Activated T-cell treated with anti-CD3 and anti-CD28 coated beads for 48 hours (primary cell): ENCODE measurements at places on chromosomes 4 and X.

GRCh38 chr4:118905566-118905965, 16.9 kb downstream of the SYNPO2 start:
- DNase-seq: no peak

- DNase-seq: no peak
Measured at GRCh38 chr4:4860600-4861389, 1.3 kb downstream of the MSX1 start.

DNA sequence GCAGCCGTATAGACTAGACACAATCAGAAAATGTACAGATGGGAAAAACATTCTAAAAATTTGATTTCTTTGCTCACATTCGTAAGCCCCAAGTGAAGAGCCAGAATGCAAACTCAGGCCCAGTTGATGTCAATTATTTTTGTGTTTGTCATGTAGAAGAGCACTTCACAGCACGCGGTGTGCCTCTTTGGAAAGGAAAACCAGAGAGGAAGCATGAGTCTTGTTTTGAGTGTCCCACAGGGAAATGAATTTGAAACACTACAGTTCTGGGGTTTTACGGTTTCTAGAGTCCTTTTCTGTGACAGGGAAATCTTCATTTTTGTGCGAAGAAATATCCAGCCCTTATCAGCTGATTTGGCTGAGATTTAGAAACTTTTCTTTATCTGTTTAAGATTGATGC, 554.6 kb upstream of the BOD1L1 start:
- no peak for DNase-seq

GRCh38 chrX:14777525-14777924, 95.3 kb downstream of the FANCB start:
- DNase-seq: no peak

DNA sequence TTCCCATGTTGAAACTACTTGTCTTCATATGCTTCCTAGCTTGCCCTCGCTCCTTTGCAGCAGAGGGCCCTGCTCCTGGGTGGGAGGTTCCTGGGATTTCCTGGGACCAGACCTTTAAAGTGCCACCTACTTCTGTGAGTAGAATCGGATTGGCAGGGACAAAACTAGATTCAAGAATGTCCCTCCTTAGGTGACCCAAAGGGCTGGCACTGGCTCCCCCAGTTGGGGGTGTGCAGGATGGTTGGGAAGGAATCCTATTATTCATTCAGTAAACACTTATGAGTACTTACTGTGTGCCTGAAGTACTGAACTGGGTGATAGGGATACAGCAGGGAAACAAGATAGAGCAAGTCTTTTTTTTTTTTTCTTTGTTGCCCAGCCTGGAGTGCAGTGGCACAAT, 2.6 kb upstream of the KANTR start:
- DNase-seq: no peak

DNA sequence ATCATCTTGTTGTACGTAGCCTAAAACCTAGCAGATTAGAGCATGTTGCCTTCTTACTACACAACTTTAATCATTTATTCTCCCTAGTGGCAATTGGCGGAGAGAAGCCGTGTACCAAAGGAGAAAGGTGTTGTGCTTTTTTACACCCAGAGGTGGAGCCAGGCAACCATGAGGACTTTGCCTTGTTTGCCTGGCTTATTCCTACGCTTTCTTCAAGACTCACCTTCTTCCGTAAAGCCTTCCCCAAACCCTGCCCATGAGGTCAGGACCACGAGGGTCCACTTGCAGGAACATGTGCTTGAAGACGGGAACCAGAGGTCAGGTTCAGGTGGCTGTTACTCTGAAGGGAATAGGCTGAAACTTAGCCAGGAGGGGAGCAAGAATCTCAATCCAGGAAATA, 290.5 kb downstream of the RAB28 start:
- DNase-seq: no peak

- no peak for DNase-seq
Measured at GRCh38 chrX:23841847-23842522, 59.0 kb downstream of the SAT1 start.

DNA sequence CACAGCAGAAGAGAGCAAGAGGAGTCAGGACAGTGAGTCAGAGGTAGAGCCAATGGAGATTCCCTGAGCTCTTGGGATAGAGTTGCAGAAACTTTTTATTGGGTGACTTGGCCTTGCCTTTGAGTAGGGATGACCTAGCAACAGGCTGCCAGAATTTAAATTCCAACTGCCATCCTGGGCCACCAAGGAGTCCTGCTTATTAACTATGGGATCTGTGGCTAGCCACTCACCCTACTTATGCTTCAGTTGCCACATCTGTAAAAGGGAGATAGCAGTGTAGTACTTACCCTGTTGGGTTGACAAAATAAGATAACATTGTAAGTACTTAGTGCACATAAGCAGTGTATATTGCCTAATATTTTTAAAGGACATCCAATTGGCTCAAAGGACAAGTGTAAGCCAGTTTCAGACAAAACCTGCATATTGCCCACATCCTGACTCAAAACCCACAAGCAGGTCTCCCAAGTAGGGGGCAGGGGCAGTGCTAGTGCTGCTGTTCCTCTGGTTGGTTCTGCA, 43.5 kb upstream of the TMEM164 start:
- DNase-seq: no peak

- DNase-seq: no peak
Measured at GRCh38 chrX:28946846-28947245, 359.6 kb downstream of the IL1RAPL1 start.

DNA sequence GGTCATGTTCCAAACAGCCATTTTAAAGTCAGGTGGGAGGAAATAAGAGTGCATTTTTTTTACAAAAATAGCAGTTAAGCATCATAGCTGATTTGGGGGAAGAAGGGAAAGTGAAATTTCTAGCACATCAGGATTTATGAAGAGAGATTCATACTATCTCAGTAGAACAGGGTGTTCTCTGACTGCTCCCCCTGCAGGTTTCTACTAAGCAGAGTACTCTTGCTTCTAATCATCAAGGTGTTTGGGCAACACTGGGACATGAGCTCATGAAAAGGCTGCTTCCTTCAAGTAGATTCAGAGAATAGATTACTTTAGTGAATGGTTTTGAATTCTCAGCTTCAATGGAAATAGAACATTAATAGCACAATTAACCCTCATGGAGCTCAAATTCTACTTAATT, 591.4 kb upstream of the PCDH10 start:
- DNase-seq: no peak

DNA sequence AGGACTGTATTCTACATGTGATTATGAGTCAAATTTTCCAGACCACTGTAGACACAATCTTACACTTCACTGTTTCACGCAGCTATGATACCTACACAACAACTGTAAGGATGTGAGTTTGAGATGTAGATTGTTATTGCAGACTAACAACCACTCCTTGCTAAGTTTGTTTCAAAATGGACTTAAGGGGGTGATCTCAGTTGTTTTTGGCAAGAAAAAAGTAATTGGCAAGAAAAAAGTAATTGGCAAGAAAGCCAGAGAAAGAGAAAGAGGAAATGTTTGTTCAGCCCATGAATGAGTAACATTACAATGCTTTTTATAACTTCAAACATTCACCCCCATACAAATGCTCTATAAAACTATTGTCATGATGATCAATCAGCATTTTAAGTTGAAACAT, 466.4 kb downstream of the DMD start:
- DNase-seq: no peak

GRCh38 chr4:120218981-120219380, 152.3 kb upstream of the MAD2L1 start:
- DNase-seq: no peak

DNA sequence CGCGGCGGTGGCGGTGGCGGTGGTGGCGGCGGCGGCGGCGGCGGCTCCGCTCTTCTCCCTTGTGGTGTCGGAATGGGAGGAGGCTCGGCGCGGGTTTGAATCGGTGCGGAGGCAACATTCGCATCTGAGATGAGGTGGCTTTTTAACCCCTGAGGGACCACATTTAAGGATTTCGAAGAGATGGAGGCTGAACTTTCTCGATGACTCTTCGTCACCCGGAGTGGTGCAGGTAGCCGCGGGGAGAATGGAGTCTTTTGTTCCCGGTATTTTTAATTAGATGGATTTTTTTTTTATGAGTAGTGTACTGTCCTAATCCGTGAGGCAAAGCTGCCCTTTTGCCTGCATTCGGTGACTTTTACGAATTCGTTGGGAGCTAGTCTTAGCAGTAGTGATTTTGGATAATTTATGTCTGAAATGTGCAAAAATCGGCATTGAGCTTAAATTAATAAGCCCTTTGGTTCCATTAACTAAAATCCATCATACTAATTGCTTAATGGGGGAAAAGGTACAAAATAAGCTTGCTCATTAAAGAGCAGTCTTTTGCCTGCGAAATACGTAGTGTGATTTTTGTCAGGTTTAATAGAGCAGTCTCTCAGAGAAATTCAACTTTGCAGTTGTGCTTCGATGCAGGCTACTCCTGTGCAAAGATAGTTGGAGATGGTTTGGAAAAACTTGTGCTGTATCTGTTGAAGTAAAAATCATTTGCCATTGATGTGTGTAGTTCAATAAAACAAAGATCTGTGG, 206.2 kb downstream of the TENM3 start:
- DNase-seq: no peak

DNA sequence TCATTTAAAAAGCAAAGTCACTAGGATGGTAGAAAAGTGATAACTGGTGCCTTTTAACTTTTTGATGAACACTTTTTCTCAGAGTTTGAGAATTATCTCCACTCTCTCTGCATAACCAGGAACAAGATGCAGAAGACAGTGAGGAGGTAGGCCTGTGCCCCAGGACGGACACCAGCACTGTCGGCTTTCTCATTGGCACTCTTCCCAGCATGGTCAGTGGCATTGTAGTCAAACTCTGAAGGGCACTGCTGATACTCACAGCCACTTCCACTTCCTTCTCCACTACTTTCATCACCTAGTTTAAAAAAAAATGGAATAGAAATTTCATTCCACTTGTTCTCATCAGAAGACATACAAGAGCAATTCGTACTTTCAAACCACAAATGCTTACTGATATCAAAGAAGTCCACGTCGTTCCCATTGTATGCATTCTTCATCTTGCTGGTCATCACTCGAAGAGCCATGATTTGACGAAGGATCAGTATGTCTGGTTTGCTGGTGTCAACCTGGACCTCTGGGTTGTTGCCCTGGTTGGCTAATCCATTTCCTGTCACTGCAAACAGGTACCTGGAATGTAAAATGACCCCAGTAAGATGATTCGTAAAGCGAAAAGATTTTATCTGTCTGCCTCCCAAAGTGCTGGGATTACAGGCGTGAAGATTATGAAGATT, 84.8 kb upstream of the TFDP3 start:
- no peak for DNase-seq

DNA sequence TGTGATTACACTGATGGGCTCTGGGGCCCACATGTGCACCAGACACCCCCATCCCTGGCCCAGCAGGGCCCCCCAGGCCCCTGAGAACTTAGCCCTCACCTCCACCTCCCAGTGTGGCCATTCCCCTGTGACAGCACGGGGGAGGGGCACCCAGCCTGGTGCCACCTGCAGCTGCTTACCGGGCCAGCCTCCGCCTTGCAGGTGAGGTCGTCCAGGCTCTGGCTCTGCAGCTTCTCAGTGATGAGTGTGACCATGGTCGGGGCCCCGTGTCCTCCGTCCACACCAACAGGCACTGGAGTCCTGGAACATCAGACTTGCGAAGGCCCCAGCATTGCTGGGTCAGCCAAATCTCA, 15.6 kb downstream of the FAM53A start:
- DNase-seq: no peak

DNA sequence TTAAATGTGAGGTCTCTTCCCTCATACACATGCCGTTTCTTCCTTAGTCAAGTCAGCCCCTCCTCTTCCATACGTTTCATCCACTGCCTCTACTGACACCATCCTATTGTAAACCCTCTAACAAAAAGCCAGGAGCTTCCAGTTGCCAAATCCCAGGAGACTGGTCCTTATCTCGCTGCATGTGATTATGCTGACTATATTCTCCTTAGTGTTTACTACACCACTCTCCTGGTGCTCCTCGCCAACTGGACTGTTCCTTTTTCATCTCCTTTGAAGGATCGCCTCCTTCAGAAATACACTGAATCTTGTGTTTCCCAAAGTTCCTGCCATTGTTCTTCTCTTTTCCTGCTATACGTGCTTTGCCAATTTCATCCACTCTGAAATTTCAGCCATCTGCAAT, 27.7 kb downstream of the MAML3 start:
- no peak for DNase-seq

DNA sequence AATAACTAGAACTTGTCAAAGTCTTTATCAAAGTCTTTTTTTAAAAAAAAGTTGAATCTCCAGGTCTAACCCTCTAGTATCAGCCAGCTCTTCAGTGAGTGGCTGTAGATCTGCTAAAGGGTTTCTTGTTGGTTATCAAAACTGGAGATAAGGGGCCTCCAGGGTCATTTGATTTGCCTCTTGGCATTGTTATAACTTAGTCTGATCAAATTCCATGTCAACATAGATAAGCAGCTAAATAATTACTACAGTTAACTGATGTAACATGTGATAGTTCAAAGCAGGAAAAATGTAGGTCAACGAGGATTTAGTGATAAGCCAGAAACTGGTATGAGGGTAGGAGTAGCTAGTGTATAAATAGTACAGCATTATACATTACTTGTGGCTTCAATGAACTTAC, 465.1 kb downstream of the PDHA2 start:
- no peak for DNase-seq

- no peak for DNase-seq
Measured at GRCh38 chrX:17689971-17690409, 47.3 kb upstream of the SCML1 start.

DNA sequence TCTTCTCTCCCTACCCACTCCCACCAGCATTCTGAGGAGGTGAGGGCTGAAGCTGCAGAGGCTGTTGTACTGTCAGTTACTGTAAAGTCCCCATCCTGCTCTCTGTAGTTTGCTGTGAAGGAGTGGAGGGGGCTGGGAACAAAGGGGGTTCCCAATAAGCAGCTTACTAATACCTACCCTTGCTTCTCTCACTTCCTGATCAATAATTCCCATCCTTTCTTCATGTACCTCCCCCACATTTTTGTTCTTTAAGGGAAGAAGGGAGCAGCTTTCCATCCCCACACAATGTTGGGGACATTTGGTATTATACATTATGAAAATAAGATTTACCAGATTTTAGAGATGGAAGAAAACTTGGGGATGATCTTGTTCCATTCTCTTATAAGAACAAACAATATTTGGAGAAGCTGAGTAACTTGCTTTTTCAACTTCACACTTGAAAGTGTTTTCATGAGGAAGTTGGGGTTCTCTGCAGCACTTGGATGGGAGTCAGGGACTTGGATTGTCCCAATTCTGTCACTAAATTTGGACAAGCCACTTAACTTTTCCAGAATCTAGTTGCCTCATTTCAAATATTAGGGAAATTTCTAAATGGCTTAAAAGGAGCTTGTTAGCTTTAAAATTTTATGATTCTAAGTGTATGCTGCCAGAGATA, 5.4 kb downstream of the TBC1D1 start:
- no peak for DNase-seq

- DNase-seq: no peak
Measured at GRCh38 chr4:168868044-168868781, 141.8 kb downstream of the CBR4 start.
